Urinary bladder (tissue), 4 donors: ENCODE measurements at places on chromosomes 7 and 10. TPM values are rescaled to one million over a fixed set of nuclear protein-coding genes. Genes with fewer than 3 reads are reported as not detected.

The DNAJC12 gene
- 9.8 TPM for total RNA-seq

The CALN1 gene
- total RNA-seq, result 0.42 TPM

The CYP3A5 gene
- 29.9 TPM for total RNA-seq

The RNF32 gene
- total RNA-seq, result 1.0 TPM

The TNKS2 gene
- total RNA-seq, result 85.4 TPM

The JAZF1 gene
- 31.9 TPM for total RNA-seq

The CFAP46 gene
- total RNA-seq, result 0.53 TPM

The CYP2W1 gene
- 7.5 TPM for total RNA-seq

The HOXA3 gene
- total RNA-seq, result 9.0 TPM

The AUTS2 gene
- total RNA-seq, result 87.7 TPM

The BTBD16 gene
- total RNA-seq, result 2.6 TPM

The SPACDR gene
- not detected for total RNA-seq

The CFAP70 gene
- total RNA-seq, result 2.2 TPM

The ATOH7 gene
- total RNA-seq, result not detected

The GIMAP5 gene
- 25.6 TPM for total RNA-seq

The ASIC3 gene
- total RNA-seq, result 1.1 TPM

The LIPK gene
- not detected for total RNA-seq

The CNPY1 gene
- total RNA-seq, result 0.32 TPM

The FXYD4 gene
- total RNA-seq, result 0.95 TPM

The OPN4 gene
- total RNA-seq, result not detected

The FKBP6 gene
- not detected for total RNA-seq

The ANXA8 gene
- total RNA-seq, result 7.7 TPM

The SHH gene
- 13.8 TPM for total RNA-seq

The PRKG1 gene
- 126 TPM for total RNA-seq

The DAGLB gene
- 10.3 TPM for total RNA-seq
